ENCODE measurements at places on chromosomes 4 and X. TPM values are rescaled to one million over a fixed set of nuclear protein-coding genes. Genes with fewer than 3 reads are reported as not detected.

The INTU gene
- total RNA-seq: 2.1 TPM

The ADH1A gene
- not detected for total RNA-seq

The MAGEB16 gene
- not detected for total RNA-seq

The DNAAF6 gene
- total RNA-seq: not detected

The MAGED4B gene
- 0.63 TPM for total RNA-seq

The SCLT1 gene
- total RNA-seq: 9.0 TPM

The GPR82 gene
- total RNA-seq: not detected

The AKAP14 gene
- total RNA-seq: not detected

The KIAA0232 gene
- 11.5 TPM for total RNA-seq

The MAGEB2 gene
- total RNA-seq: not detected

The SH3BP2 gene
- 13.1 TPM for total RNA-seq

The ZFP42 gene
- 0.33 TPM for total RNA-seq

The MAGIX gene
- total RNA-seq: 1.7 TPM

The DOCK11 gene
- total RNA-seq: 0.09 TPM

The AP1S2 gene
- total RNA-seq: 12.9 TPM

The VMA21 gene
- total RNA-seq: 29.9 TPM

The NUDT9 gene
- 14.9 TPM for total RNA-seq

The PDZD4 gene
- total RNA-seq: 0.14 TPM

The DDIT4L gene
- 0.14 TPM for total RNA-seq

The MTNR1A gene
- 0.21 TPM for total RNA-seq
